ENCODE measurements at places on chromosomes 2 and 18.
A peak's percentile ranks its signal among the peaks of the same experiment; 100 is the strongest.

DNA sequence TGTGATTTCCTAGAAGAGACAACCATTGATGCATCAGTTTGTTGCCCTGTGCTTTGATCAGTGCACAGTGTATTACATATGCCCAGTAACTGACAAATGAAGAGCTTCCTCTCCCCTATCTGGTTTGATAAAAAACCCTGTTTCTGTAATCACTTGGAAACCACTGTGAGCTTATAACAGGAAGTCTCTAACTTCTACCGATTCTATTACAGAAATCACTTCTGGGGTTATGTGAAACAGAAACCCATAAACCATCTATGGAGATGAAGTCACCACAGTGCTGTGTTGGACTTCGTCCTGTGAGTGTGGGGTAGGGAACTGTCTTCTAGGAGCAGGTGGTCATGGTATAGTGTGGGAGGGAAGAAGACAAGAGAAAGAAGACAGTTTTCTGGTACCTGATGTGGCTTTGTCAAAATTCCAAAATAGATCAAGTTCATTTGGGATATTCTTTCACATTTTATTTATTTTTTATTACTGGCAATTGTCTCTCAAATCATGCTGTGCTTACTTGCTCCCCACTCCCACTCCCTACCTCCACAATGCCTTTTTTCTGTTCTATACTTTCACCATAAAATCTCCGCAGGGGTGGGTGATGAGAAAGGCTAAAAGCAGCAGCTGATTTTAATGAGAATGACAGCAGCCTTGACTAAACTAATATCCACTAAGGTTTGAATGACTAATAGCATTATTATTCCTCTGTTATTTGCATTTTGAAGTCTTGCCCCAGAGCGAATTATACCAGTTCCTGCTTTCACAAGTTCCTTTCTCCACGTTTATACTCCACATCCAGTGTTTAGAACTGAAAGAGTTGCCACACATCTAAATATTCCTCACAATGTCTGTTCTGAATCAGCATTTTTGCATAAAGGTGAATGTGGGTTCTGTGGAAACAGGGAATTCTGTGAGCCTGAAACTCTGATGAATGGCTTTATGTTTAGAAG lies 41.7 kb upstream of the RND3 start:
- no peak for DNase-seq

GRCh38 chr2:178915423-178916173 lies 108.4 kb upstream of the TTN start:
- no peak for DNase-seq

DNA sequence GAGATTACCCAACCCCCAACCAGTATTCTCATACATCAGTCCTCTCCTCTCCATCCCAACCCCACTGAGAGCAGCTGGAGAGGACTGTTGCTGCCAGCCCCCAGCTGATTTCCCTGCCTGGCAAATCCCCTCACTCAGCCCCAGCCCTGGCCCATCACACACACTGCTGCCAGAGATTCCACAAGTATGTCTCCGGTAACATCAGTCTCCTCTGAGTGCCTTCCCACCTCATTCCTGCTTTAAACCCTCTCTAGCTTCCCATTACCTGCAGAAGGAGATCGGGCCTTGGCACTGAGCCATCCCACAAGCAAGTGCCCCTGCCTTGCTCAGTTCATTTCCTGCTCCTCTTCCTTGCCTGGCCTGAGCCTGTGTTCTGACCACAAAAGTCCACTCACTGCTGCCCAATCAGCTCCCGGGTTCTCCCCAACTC lies 50.6 kb upstream of the ZFP36L2 start:
- DNase-seq = no peak

DNA sequence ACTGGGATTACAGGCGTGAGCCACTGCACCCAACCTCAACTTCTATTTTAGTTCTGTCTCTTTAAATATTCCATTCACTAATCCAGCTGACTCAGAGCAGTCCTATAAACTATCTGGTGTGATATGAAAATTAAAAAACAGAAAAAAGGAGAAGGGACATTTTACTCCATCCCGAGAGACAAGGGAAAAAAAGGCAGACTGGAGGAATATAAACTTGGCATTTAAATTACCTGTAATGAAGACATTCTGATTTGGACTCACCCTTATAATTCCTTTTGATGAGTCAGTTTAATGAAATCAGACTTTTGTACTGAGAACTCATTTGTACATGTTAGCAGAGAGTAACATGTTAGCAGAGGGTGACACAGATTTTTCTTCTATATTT lies 74.8 kb upstream of the RIOK3 start:
- peak; percentile 51 for DNase-seq

DNA sequence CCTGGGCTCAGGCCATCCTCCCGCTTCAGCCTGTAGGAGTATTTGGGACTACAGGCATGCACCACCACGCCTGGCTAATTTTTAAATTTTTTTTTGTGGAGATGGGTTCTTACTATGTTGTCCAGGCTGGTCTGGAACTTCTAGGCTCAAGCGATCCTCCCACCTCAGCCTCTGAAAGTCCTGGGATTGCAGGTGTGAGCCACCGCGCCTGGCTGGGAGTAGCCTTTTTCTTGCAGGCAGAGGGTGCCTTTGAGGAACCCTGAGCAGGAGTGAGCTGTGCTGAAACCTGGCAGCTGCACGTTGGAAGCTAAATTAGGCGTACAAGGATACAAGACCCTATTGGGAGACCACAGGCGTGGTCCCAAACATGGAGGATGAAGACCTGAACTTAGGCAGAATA lies 8.0 kb downstream of the CTDSP1 start:
- DNase-seq = no peak

DNA sequence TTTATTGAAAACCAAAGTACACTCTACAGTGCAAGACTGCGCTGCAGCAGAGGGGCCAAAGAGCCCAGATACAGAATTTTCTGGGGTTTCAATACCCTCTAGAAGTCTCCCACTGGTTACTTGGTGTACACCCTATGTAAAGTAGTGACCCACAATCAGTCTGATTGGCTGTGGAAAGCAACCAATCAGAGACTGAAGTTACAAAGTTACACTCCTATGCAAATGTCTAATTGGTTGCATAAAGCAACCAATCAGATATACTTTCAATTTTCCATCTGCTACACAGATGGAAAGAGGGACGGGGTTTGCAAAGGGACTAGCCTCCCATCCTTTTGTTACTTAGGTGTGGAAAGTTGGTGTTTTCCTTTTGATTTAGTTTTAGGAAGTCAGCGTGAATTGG lies 198.9 kb upstream of the SH3BP4 start:
- DNase-seq = no peak

DNA sequence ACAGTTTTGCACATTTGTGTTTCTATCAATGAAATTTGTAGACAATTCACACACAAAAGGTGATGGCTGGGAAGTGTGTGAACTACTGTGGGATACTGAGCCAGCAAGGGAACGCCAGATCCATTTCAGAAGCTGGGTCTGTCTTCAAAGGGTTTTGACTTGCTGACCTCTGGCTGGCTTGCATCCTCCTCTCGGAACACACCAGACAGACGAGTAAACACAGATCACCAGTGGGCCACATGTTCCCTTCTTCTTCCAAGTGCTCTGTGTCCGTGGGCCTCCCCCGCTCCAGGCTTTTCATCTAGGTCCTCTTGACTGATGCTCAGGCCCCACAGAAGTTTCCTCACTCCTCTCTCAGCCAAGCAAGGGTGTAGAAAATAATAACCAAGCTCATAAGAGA lies 122.2 kb upstream of the OSR1 start:
- no peak for DNase-seq

DNA sequence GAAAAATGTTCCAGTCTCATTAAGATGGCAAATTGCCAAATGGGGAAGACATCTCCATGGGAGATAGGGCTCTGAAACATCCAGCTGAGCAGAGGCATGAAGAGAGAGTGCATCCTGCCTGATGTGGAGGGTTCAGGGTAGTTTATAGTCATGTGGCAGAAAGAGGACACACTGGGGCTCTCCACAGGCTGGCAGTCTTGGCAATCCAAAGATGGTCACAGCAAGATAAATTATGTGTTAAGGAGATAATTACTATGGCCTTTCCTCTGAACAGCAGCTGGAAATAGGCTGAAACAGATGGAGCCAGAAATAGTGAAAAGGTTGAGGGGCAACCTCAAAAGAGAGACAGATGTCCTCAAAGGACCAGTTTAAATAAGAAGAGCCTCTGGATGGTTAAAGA lies 97.2 kb downstream of the DCC start:
- no peak for DNase-seq

DNA sequence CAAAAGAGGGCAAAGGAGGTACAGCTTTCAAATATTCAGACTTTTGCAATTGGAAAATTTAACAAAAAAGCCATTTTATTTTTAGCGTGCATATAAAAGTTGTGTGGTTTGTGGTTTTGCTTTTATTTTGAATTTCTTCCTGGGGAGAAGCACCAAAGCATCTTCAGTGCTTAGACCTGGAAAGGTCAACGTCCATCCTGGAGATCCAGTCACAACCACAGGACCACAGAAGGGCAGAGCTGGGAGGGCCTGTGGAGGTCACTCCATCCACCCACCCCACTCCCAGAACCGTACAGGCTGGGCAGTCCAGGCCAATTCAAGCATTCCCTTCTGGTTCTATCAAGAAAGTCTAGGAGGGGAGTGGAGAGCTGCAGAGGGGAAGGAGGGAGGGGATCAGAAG lies 43.8 kb downstream of the MPHOSPH10 start:
- no peak for DNase-seq

DNA sequence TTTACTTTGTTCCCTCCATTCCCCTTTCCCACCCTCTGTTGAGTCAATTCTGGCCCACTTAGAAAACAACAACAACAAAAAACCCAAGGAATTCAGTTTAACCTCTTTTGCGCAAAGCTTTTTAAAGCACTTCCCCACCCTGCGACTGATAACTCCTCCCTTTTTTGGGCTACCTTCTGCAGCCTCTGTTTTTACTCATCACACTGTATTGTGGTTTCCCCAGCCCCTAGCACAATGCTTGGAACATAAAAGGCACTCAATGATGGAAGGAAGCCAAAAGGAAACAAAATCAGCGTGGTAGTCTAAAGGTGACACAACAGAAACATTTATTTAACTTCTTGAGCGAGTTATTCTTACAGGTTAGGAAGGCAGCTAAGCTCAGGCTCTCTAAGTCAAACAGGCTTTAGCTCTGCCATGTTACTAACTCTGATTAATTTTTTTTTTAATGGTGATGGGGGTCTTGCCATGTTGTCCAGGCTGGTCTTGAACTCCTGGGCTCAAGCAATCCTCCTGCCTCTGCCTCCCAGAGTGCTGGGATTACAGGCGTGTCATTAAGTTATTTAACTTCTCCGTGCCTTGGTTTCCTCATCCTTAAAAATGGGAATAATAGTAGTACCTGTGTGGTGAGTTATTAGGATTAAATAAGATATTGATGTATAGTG lies 1.3 kb downstream of the CEP68 start:
- no peak for DNase-seq

DNA sequence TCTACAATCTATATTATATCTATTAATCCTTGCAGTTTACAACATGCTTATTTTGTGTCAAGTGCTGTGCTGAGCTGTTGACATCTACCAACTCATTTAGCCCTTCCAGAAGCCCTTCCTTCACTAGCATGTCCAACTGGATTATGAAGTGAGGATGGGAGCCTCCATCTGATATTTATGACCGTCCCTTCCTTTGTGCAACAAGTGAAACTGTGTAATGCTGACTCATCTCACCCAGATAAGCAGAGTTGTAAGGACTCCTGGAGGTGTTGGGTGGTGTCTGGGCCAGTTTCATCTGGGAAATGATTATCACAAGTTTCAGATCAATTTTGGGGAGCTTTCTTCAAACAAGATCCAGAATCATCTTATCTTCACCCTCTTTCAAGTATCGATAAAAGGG lies 156.6 kb upstream of the ETAA1 start:
- DNase-seq = no peak

DNA sequence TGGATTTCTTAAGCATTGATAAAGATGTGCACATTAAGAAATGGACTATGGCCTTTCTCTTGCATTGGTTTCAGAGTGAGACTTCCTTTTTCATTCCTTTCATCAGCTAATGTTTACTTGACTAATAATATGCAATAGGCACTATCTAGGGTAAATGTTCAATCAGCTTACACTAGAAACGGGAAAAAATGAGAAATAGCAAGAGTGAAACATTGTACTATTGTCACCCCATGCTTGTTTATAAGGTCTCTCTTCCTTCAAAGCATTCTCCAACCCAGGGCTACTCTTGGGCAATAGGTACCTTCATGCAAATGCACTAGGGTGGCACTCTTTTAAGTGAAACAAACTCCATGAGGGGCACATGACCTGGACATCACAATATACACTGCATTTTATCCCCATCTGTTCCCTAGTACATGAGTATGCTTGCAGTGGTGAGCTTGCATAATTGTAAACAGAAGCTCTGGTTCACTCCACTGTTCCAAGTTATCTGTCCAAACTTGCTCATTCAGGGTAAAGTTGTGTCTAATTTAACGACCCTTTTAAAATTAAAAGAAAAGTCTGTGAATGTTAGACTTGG lies 402.3 kb downstream of the ERBB4 start:
- no peak for DNase-seq

DNA sequence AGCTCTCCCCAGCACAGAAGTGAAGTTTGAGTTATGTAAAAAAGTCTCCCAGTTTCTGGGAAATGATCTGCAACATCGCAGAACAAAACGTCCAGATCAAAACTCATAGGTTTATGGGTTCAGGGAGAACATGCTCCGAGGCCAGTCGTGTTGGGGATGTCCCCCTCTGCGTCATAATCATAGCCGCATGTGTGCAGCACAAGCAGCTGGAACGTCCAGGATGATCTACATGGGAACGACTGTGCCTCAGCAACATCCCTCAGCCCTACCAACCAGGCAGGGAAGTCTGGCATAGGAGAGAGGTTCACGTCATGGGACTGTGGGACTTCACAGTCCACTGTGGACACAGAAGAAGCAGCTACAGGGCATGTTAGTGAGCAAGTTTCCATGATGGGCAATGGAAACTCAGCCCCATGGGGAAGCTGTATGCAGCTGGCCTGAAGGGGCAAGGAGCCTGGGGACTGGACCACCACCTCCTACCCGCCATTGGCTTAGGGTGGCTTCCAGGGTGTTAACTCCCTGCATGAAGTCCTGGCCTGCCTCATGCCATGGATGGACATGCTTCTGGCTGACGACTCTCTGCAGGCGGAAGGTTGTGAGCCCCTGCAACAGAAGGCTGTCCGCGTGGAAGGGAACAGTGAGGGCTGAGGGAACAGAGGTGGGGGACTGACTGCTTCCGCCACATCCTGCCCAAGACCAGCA lies 96.9 kb downstream of the COPS8 start:
- DNase-seq = no peak

GRCh38 chr18:74215863-74216262 lies 67.5 kb downstream of the TIMM21 start:
- no peak for DNase-seq

- no peak for DNase-seq
Observed at GRCh38 chr2:226777611-226778010, 22.0 kb downstream of the IRS1 start.

DNA sequence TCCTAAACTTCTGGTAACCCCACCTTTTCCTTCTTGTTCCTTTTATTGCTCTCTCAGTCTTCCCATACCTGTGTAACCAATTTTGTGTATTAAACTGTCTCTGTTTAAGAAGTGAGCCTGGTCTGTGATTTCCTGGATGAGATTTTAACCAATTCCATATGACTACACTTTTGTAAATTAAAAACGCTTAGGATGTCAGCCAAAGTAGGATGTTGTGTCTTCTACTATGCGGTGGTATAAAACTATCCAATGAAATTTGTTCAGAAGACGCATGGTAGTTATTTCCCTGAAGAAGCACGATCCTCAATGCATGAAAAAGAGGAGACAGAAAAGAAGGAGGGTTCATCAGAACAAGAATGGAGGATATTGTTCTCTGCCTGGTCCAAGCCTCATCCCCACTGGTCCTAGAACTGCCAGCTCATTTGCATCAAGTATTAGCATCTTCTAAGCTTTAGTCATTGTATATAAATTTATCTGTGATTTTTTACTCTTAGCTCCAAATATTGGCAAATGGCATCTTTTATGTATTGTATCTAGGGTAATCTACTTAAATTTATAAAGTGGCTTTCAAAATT lies 127.4 kb downstream of the TGIF1 start:
- no peak for DNase-seq

GRCh38 chr2:16154501-16155280 lies 214.3 kb downstream of the MYCN start:
- DNase-seq = no peak

Data from hematopoietic multipotent progenitor cell treated with erythropoietin and hydrocortisone succinate and interleukin-3 and kit ligand, for 17 days (in vitro differentiated cells).